Esophagus squamous epithelium (tissue), 5 donors: ENCODE measurements at places on chromosomes 3 and 15.

DNA sequence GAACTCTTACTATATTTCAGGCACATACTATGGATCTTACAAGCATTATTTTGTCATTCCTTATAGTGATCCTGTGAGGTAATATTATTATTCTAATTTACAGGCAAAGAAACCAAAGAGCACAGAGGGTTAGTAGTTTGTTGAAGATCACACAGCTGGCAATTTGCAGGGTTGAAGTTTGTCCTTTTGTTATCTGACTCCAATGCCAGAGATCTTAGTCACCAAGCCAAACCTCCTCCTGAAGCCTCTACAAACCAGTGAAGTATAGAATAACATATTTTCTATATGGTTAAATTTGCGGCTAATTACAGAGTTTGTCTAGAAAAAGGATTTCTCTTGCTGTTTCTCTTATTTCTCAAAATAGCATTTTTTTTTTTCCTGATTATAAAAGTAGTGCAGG, 11.2 kb downstream of the ISLR2 start:
- H3K4me1 ChIP-seq, result peaks cover 7% of the 10 kb centered on the region
- H3K27ac ChIP-seq, result no peak overlapping the region
- no peak overlapping the region for H3K4me3 ChIP-seq
- no peak for DNase-seq

DNA sequence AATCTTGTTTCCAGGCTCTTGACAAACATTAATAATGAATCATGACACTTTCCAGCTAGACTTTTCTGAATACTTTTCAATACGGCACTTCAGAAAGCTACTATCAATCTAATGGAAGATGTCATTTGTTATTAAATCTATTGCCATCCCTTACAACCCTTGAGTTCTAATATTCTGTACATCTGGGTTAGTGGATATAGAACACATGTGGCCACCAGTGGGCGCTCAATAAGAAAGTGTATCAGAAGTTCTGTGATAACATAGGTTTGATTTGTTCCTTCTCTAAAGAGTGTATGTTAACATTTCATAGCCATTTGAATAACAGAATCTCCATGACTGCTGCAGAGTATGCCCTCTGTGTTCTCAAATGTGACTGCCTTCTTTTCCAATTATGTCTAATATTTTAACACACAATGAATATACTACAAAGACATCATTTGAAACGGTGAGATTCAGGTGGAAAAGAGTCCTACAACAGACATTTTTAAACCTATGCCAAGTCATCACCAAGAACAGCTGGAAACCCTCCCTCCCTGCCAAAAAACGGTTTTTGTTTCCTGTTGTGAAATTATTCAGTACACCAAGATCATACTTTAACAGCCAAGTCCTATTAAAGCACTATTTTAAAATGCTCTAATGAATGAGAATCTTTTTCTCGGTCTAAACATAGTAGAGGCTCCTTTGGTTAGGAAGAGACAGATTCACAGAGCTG, 22.2 kb downstream of the ALDH1A2 start:
- no peaks in the 10 kb centered on the region for H3K4me1 ChIP-seq
- no peaks in the 10 kb centered on the region for H3K36me3 ChIP-seq
- H3K27me3 ChIP-seq, result no peaks in the 10 kb centered on the region
- H3K27ac ChIP-seq, result no peak overlapping the region
- no peak overlapping the region for H3K4me3 ChIP-seq
- no peak for DNase-seq

- H3K27ac ChIP-seq, result peak overlapping the region; percentile 93
- no peaks in the 10 kb centered on the region for H3K27me3 ChIP-seq
- DNase-seq, result no peak
- H3K4me1 ChIP-seq, result peaks cover 16% of the 10 kb centered on the region
Measured at GRCh38 chr3:107432013-107432515, 54.8 kb downstream of the CCDC54 start.

DNA sequence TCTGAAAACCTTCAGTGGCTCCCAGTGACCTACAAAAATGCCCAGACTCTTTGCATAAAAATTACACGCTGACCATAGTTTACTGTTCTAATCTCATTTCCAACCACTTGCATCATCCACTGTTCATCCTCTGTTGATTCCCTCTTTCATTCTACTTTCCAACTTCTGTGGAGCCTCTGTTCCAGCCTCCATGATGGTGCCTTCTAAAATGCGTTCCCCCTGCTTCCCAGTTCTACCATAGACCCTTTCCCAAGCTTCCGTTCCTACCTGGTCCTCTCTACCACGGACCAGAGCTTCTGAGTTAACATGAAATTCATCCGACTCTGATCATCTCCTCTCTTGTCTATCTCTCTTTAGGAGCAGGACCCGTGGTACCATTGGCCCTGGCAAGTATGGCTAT, 127.0 kb downstream of the THSD4 start:
- DNase-seq, result no peak
- H3K27me3 ChIP-seq, result no peaks in the 10 kb centered on the region
- peaks cover 6% of the 10 kb centered on the region for H3K4me1 ChIP-seq
- H3K27ac ChIP-seq, result no peak overlapping the region

DNA sequence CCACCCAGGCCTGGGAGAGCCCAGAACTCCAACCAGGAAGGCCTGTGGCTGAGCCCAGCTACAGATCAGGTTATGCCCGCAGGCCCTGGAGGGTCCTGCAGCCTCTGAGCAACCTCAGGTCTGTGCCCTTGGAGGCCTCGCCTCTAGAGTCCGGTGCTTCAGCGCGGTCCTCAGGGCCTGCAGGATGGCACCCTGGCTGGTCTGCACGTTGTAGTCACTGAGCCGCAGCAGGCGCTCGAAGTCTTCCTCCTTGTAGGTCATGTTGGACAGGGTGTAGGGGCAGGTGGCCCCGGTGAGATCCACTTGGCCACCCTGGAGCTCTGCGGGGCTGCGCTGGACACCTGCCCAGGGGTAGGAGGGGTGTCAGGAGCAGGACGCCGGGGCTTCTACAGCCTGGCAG, 25.8 kb downstream of the PLA2G4D start:
- H3K27me3 ChIP-seq, result no peaks in the 10 kb centered on the region
- H3K27ac ChIP-seq, result no peak overlapping the region
- no peaks in the 10 kb centered on the region for H3K4me1 ChIP-seq
- no peaks in the 10 kb centered on the region for H3K36me3 ChIP-seq
- no peak for DNase-seq

DNA sequence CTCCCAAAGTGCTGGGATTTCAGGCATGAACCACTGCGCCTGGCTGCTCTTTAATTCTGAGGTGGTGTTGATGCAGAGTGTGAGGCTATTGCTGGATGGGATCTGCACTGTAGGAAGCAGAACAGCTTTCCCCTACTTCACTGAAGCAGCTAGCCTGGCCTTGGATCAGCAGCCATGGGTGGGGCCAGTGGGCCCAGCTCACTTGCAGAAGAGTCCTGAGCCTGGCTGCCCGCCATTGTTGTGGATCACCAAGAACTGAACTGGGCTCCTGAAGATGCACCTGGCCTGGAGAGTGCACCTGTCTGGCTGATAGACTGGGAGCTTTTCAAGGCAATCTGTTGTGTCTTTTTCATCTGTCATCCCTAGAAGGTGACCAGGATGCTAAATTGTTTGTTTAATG, 11.9 kb downstream of the TLNRD1 start:
- no peak overlapping the region for H3K27ac ChIP-seq
- peaks cover 20% of the 10 kb centered on the region for H3K4me1 ChIP-seq
- DNase-seq, result no peak
- no peaks in the 10 kb centered on the region for H3K36me3 ChIP-seq
- no peaks in the 10 kb centered on the region for H3K27me3 ChIP-seq
- no peak overlapping the region for H3K4me3 ChIP-seq
